ENCODE measurements at places on chromosomes 3 and 15. TPM values are rescaled to one million over a fixed set of nuclear protein-coding genes. Genes with fewer than 3 reads are reported as not detected.
A peak's percentile ranks its signal among the peaks of the same experiment; 100 is the strongest.

OSBPL10 gene
- 5.3 TPM for total RNA-seq

LRRC31 gene
- not detected for total RNA-seq

DNA sequence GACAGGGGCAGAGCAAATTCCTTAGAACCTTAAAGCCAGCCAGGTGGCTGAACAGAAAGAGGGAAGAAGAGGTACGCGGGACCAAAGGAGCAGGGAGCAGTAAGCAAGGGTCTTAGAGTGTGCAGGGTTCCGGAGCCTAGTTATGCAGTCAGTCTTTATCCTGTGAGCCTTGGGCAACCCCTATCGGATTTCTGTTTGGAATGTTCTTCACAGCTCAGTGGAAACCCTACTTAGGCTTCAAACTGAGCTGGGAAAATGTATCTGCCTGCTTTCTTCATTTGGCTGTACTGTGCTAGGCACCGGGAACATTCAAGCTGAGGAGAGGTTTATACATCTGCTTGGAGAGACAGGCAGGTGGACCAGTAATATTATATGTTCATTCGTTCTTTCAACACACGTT lies 37.1 kb downstream of the PSMD6 start:
- no peak for DNase-seq

DNA sequence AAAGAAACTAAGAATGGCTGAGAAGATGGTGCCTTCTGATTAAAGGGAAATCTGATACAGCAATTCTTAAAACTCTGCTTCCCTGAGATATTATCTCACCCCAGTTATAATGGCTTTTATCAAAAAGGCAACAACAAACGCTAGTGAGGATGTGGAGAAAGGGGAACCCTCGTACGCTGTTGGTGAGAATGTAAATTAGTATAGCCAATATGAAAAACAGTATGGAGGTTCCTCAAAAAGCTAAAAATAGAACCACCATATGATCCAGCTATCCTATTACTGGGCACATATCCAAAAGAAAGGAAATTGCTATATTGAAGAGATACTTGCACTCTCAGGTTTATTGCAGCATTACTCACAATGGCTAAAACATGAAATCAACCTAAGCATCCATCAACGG lies 65.1 kb downstream of the GOLIM4 start:
- no peak for DNase-seq

GRCh38 chr15:69499521-69500211 lies 47.0 kb downstream of the RPLP1 start:
- peak; percentile 50 for DNase-seq

DNA sequence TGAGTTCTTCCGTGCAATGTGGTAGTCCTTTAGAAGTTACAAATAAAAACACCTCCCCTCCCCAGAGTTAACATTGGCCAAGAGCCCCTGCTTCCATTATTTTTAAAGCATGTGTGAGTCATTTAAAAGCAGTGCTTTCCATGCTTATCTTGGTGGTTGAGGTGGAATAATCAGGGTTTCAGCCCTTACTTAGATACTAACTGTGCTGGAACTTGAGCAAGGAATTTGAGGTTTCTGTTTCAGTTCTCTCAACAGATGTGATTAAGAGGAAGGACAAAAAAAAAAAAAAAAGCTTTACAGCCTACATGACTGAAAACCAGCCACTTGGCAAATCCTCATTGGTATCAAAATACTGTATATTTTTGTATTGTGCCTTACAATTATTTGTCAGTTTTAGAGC lies 64.5 kb downstream of the CGNL1 start:
- DNase-seq = no peak

- no peak for DNase-seq
Measured at GRCh38 chr3:151499168-151499567, 38.3 kb upstream of the IGSF10 start.

DNA sequence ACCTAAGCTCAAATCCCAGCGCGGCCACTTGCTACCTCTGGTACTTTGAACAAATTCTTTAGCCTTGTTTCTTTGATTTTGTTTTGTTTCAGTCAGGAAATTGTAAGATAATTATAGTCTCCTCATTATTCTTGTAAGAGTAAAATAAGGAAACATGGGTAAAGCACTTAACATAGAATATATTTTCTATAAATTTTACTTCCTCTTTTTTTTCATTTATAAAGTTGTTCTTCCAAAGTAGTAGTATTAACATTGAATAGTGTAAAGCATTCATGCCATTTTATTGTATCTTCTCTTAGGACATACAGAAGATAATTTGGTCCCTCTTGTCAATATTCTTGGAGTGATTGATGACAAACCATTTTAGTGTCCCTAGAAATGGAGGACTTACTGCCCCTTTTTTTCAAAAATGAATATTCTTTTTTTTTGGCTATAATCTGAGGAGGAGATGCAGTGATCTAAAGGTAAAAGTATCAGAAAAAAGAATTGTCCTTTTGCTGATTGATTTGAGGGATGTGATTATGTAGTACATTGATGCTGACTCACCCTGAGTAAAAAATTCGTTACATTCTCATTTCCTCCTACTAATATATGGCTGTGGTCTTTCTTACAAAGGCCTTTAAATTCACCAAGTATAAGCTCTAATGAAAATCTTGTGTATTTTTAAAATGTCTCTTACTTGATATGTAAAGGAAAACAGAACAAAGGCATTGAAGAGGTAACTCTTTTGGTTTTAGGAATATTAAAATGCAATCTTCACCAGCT lies 51.0 kb downstream of the ALCAM start:
- DNase-seq = no peak

GRCh38 chr15:85554852-85555521 lies 174.6 kb downstream of the AKAP13 start:
- no peak for DNase-seq

Data from left ventricle myocardium superior (tissue), 1 donor.